ENCODE measurements at places on chromosomes 3 and 15.

GRCh38 chr3:99909714-99910495, 92.2 kb downstream of the CMSS1 start:
- DNase-seq = no peak

DNA sequence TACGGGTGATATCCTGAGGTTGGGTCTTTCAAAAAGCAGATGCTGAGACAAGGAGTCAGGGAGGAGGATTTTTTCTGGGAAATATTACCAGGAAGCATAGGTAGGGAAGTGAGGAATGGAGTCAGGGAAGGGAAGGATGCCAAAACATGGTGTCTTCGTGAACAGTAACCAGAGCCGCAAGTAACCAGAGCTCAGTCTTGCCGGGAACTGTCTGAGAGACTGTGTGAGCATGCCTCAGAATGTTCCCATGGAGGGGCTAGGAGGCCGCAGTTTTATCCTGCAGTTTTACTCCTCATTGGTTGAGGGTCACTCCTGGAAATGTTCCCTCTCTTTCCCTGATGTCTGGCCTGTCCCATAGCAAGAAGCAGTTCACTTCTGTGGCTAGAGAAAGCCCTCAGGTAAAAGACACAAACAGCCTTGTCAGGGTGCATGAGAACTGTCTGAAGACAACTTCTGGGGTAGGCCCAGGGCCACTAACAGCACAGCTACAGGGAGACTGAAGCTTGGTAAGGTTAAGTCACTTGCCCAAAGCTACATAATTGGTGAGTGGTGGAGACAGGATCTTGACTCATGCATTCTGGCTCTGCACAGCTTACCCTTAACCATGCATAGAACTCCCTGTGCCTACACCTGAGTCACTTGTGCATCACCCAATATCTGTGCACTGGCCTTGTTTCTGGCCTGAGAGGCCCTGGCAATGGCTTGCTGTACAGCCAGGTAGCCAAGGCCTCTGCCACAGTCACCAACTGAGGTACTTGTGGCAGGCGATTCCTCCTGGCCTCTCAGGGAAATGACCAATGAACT, 76.3 kb upstream of the FRMD4B start:
- no peak for DNase-seq

- no peak for DNase-seq
Measured at GRCh38 chr3:53425936-53426335, 68.5 kb upstream of the CACNA1D start.

GRCh38 chr3:36846406-36846805, 82.1 kb upstream of the DCLK3 start:
- no peak for DNase-seq

GRCh38 chr15:40562691-40563090, 2.2 kb downstream of the CCDC32 start:
- DNase-seq = no peak

DNA sequence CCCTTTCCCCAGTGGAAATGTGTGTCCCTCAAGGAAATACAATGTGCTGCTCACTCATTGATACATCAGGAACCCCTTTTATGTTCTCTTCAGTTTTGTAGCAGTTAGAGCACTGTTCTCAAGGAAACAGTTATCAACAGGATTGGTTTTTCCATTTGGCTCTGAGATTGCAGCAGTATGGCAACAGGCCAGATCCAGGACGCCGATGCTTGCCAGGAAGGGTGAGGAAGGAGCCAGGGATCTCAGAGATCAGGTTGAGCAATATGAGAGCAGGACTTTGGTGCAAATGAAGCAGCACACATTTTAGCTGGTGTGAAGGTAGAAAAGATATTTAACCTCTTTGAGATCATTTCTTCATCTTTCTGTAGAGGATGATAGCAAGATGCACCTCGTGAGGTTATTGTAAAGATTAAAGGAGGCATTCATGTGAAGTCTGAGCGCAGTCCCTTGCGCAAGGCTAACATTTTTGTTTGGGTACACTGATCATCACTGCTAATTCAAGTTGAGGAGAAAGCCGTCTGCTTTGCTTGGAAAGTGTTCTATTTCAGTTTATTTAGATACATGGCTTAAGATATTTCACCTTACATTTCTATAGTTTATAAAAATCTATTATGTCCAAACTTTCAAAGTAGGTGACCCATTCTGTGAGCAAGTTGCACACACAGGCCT, 68.5 kb downstream of the KCNH8 start:
- no peak for DNase-seq

- DNase-seq = no peak
Measured at GRCh38 chr3:141498598-141499223, 11.9 kb downstream of the RASA2 start.

GRCh38 chr15:90979582-90979981, 14.8 kb downstream of the PRC1 start:
- DNase-seq = no peak

DNA sequence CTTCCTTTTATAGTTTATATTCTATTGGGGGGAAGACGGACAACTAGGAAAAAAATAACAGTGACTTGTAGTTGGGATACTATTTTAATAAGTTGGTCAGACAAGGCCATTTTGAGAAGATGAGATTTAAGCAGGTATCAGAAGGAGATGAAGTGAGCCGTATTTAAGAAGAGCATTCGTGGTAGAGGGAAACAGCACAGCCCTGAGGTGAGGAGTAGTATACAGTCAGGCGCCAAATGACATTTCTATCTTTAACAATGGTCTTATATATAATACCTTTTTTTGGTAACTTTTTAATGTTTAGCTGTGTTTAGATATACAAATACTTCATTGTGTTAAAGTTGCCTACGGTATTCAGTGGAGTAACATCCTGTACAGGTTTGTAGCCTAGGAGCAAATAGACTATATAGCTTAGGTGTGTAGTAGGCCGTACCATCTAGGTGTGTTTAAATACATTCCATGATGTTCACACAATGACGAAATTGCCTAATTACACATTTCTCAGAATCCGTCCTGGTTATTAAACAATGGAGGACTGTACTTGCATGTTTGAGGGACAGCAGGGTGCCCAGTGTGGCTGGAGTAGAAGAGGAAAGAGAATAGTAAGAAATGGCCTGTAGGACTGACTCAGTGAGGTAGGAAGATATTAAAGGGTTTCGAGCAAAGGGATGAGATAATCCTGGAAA, 1.6 kb downstream of the NKTR start:
- DNase-seq = no peak

DNA sequence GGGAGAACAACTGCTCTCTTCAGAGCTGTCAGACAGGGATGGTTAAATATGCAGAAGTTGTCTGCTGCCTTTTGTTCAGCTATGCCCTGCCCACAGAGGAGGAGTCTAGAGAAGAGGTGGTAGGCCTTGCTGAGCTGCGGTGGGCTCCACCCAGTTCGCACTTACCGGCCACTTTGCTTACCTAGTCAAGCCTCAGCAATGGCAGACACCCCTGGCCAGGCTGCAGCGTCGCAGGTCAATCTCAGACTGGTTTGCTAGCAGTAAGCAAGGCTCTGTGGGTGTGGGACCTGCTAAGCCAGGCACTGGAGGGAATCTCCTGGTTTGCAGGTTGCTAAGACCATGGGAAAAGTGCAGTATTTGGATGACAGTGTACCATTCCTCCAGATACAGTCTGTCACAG, 12.3 kb upstream of the TMEM45A start:
- DNase-seq = no peak

DNA sequence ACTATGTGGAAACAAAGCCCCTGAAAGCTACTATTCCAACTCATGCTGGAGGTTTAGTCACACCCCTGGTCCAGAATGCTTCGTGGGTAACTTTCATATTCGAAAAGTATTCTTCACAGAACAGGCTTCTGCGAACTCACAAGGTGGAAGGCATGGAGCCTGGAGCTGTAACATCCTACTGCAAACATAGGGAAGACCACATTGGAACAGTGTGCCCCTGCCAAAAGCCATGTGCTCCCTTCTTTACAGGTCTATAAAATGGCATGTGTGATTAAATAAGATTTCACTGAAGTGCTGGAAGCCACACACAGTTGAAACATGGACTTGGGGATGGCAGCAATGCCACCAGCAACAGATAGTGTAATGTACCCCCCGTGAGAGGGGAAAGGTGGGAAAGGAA, 105.9 kb downstream of the GREM1 start:
- no peak for DNase-seq

DNA sequence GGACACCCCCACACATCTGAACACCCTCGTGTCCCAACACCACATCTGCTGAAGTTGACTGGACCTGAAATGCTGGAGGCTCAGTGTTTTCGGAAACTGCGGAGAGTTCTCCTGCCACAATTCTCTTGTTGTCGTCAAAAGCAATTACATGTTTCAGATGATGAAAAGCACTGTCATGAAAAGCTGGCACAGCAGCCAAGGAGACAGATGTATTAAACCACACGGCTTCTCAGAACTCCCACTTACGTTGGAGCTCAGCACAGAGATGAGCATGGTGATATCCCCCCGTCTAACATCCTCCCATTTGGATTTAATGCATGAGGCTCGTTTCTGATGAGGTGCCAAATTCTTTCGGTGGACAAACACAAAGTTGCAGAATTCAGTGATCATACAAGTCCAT, 180.1 kb downstream of the RORA start:
- no peak for DNase-seq

GRCh38 chr15:82972990-82973389, 13.0 kb upstream of the RAMAC start:
- no peak for DNase-seq

DNA sequence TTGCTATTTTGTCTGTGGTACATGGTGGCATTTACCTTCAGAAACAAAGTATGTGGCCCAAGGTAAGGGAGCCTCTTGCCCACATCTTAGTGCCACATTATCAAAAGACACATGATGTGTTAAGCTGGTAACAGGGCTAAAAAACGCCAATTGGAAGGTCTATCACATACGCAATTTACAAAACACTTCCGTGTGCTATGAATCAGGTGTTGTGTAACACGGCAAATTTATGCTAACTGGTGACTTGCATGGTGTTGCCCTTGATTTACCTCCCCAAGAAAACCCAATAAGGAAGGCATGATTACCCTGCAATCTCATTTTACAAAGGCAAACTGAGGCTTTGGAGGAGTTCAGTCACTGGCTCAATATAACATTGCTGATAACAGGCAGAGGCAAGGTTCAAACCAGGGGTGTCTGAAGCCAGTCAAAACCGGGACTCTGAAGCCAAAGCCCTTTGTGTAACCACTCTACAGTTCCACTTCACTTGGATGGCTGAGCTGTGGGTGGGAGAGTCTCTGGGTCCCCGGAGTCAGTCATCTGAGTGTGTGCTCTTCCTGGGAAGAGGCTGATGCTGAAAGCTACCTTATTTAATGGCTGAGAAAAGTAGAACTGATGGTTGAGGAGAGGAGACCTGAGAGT, 103.9 kb upstream of the BCL6 start:
- no peak for DNase-seq

GRCh38 chr15:29680465-29681165, 141.7 kb downstream of the TJP1 start:
- DNase-seq = no peak

DNA sequence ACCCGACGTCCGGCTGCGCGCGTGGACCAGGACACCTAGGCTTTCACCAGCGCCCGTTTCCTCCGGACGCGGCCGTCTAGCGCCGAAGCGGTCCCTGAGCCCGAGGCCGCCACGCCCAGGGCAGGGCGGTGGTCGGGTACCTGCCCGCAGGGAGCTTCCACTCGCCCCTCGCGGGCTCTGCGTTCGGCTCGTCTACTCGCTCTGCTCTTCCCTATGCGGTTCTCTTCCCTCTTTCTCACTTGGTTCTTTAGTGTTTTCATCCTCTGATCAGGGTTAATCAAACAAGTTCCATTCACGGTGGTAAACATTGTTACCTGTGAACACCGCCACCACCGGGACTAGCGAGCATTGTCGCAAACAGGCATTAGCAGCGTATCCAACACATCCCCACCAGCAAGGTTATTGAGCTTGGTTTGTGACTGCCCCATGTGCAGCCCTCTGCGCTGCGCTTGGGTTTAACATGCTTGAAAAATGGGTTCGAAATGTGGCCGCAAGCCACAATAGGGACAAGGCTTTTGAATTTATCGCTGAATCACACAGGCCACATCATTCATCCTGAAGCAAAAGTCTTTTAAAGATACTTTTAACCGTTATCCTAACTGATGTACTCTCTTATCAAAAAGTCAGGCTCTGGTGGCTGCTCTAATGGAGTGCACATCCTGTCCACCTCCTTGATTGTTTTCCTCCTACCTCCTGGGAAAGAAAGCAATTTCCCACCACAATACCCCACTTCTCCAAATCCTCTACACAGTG, 843 bp upstream of the CD47 start:
- DNase-seq = no peak

GRCh38 chr3:49020330-49021212, 1.4 kb upstream of the NDUFAF3 start:
- no peak for DNase-seq

DNA sequence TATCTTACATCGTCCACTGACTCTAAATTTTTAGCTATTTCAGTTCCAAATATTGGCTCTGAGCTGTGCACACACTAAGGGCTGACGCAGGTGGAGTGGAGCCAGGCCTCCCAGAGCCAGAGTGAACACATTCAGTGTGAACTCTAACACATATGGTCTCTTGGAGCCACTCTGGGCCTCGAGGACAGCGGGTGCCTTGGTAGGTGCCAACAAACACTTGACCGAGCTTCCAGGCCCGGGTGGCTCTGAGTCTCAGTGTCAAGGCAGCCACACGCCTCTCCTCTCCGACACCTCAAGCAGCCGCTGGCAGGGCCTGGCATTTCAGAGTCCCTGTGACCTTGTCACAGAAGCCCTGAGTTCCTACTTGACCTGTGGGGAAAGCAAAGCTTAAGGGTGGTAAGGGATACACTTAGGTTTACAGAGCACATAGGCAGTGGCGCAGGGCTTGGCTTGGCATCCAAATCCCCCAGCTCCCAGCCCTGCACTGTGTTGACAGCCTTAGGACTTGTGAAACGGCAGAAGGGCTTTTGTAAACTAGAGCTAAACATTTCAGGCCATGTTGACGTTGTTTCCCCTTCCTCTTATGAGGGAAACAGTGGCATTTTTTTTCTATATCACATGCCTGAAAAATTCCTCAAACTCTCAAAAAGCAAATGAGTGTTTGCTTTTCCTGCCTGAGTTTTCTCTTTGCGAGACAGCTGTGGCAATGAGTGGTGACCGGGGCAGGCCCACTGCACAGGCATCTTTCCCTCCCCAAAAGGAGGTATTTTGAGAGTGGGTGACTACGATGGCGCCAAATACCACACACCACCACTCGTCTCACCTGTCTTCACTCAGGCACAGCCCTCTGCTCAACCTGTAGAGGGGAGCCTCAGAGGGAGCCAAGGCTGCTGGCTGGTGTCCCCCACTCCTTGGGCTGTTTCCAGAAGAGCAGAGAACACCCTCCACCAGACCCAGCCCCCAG, 60.8 kb downstream of the DAPK2 start:
- no peak for DNase-seq

GRCh38 chr3:73575519-73575918, 49.2 kb downstream of the PDZRN3 start:
- DNase-seq = no peak

GRCh38 chr3:134959516-134959915, 164.5 kb downstream of the EPHB1 start:
- no peak for DNase-seq

DNA sequence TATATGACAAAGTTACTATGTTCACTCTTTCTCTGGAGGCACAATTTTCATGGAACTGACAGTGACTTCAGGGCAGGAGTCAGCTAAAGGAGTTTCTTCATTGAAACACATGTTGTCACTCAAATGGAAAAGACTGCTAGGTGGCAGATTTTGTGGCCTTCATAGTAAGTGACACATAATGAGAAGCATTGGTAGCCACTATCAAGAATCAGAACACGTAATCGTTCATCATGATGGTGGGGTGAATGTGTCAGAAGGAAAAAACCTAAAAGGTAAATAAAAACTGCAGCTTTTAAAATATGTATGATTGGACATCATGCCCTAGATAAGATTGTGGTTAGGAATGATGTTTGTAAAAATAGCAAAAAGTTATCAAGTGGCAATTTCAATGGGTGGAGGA, 1491.0 kb downstream of the SI start:
- DNase-seq = no peak

GRCh38 chr15:71782422-71783165, 27.8 kb upstream of the NR2E3 start:
- no peak for DNase-seq

Data from NCI-H524 treated with DMSO at 0.1 percent for 48 hours (cell line).